ENCODE measurements at places on chromosomes 3 and 15. TPM values are rescaled to one million over a fixed set of nuclear protein-coding genes. Genes with fewer than 3 reads are reported as not detected.

GRAMD1C gene
- 1.5 TPM for total RNA-seq

PIGZ gene
- total RNA-seq = 11.0 TPM

PLAAT1 gene
- not detected for total RNA-seq

CPN2 gene
- total RNA-seq = not detected

PXK gene
- 22.1 TPM for total RNA-seq

GRCh38 chr3:172106989-172107388, 67.6 kb downstream of the FNDC3B start:
- no peaks in the 10 kb centered on the region for H3K36me3 ChIP-seq
- H3K4me3 ChIP-seq = no peak overlapping the region
- no peak for DNase-seq
- no peaks in the 10 kb centered on the region for H3K27me3 ChIP-seq
- no peak overlapping the region for H3K27ac ChIP-seq
- peaks cover 72% of the 10 kb centered on the region for H3K4me1 ChIP-seq

GRCh38 chr15:33148129-33148751, 46.3 kb downstream of the FMN1 start:
- H3K4me1 ChIP-seq = no peaks in the 10 kb centered on the region
- H3K4me3 ChIP-seq = no peak overlapping the region
- H3K27me3 ChIP-seq = no peaks in the 10 kb centered on the region
- H3K36me3 ChIP-seq = no peaks in the 10 kb centered on the region

Measured in thoracic aorta (tissue), 2 donors.